Upper lobe of left lung (tissue), 6 donors: ENCODE measurements at places on chromosomes 5 and 9. TPM values are rescaled to one million over a fixed set of nuclear protein-coding genes. Genes with fewer than 3 reads are reported as not detected.

ACTBL2 gene
- not detected for total RNA-seq

PTGDS gene
- total RNA-seq: 31.7 TPM

GRCh38 chr5:135155616-135156214 is 121.7 kb upstream of the PITX1 start:
- no peaks in the 10 kb centered on the region for H3K27me3 ChIP-seq
- H3K4me3 ChIP-seq: no peak overlapping the region
- H3K27ac ChIP-seq: no peak overlapping the region
- H3K36me3 ChIP-seq: no peaks in the 10 kb centered on the region

DNA sequence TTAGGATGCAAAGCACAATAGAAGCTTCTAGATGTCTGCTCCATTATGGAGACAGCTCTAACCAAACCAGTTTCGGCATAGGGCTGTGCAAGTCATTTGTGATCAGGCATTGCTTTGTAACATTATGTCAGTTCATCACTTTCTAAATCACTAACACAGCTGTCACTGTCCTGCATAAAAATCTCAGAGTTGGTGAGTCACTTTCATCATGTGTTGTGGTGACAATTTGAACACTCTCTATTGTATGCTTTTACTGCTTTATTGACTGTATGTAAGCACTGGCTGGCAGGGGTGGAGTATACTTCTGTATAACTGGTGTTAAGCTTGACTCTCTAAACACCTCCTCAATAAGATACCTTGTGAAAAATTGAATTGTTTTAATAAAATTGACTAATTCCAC is 77.9 kb downstream of the SLCO4C1 start:
- H3K4me3 ChIP-seq: no peak overlapping the region
- no peak overlapping the region for H3K27ac ChIP-seq
- H3K4me1 ChIP-seq: no peaks in the 10 kb centered on the region
- no peaks in the 10 kb centered on the region for H3K36me3 ChIP-seq
- DNase-seq: no peak
- no peaks in the 10 kb centered on the region for H3K27me3 ChIP-seq

- DNase-seq: no peak
- no peaks in the 10 kb centered on the region for H3K36me3 ChIP-seq
- H3K4me3 ChIP-seq: no peak overlapping the region
- no peaks in the 10 kb centered on the region for H3K27me3 ChIP-seq
These were observed 38.4 kb upstream of the CLPTM1L start for GRCh38 chr5:1383344-1383743.
